Activated naive CD8-positive, alpha-beta T cell treated with anti-CD3 and anti-CD28 coated beads, Interleukin-2, amount 10 ng/mL, durations not matched to agents 7 days and 5 days (primary cell): ENCODE measurements at places on chromosomes 11 and 22. TPM values are rescaled to one million over a fixed set of nuclear protein-coding genes. Genes with fewer than 3 reads are reported as not detected.

PGA5 gene
- not detected for total RNA-seq

BID gene
- 33.6 TPM for total RNA-seq

DNA sequence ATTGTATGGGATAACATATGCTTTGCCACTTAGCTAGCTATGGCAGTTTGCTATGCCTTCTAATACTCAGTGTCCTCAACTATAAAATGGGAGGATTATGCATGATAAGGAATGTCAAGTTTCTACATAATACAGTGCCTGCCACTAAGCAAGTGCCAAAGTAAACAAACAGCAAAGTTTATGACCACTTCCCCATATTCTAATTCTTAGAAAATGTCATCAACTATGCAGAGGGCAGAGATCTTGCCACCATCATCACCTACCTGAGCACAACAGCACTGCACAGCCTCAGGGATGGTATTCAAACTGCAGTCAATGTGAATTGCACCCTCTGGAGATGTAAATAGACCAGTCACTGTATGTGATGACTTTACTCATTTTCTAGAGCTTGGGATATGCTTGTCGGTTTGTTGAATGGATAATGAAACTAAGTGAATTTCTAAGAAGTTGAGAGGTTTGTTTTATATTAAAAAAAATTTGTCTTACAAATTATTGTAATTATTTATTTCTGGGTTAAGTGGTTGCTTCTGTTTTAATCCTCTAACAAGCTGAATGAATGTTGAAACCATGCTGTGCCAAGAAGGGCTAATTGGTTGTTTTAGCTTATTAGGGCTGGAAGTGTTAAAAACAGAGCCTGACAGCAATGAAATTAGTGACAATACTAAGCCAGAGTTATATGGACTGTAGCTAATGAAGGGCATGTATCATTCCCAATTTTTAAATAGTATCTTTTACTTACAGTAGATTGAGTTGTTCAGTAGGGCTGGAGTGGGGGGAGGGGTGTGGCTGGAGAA is 398.4 kb downstream of the CNTN5 start:
- no peak overlapping the region for H3K4me3 ChIP-seq
- no peaks in the 10 kb centered on the region for H3K27me3 ChIP-seq
- no peaks in the 10 kb centered on the region for H3K4me1 ChIP-seq
- no peak overlapping the region for H3K27ac ChIP-seq
- no peaks in the 10 kb centered on the region for H3K36me3 ChIP-seq

DNA sequence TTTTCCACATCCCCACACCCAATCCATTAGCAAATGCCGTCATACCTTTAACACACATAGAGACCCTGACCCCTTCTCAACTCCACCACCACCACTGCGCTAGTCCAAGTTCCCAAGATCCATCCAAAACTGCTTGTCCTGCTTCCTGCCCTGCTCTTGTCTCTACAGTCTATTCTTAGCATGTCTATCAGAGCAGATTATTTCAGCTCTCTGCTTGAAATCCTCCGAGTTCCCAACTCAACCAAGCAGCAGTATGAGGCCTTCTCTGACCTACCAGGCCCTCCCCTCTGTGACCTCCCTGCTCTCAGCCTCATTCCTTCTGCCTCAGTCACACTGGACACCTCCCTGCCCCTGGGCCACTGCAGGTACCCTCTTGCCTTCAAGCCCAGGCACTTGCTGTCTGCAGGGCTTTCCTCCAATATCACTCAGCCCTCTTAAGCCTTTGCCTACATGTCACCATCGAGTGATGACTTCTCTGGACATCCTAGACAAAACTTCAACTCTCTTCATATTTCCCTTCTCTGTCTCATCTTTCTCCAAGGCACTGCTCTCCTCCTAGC is 134.6 kb downstream of the SPATA19 start:
- no peak overlapping the region for H3K4me3 ChIP-seq
- H3K36me3 ChIP-seq, result no peaks in the 10 kb centered on the region
- peaks cover 6% of the 10 kb centered on the region for H3K27me3 ChIP-seq
- DNase-seq, result no peak
- H3K27ac ChIP-seq, result no peak overlapping the region

DNA sequence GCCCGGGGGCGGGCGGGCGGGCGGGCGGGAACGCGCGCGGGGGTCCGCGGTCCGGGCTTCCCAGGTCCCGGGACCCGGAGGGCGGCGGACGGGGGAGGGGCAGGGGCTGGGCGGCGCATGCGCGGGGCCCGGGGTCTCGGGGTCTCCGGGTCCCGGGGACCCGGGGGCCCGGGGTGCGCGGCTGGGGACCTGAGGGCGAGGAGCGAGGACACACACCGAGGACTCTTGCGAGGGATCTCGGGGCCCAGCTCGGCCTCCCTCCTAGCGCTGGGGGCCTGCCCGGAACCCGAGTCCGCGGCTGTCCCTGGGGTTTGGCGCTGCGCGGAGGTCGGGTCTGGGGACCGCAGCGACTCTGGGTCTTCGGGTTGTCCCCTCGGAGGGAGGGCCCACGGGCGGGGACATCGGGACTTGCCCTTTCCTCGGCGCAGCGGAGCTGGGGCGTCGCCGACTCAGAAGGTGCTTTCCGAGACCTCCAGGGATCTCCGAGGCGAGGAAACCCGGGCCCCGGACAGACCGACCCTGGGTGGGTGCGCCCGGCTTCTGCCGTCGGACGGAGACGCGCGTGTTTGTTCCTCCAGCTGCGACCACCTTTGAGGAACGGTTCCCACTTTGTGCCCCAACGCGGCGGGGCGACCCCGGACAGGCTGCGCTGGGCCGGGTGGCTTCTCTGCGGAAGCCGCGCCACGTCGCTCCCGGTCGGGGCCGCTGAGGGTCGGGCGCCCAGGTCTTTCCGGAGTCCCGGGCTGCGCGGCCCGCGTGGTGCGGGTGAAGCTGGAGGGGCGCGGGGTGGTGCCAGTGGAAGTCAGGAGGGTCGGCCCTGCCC is 540 bp downstream of the PPARA start:
- H3K36me3 ChIP-seq, result peaks cover 9% of the 10 kb centered on the region
- peak overlapping the region; percentile 80 for H3K4me3 ChIP-seq
- peaks cover 19% of the 10 kb centered on the region for H3K4me1 ChIP-seq
- peak; percentile 75 for DNase-seq
- H3K27ac ChIP-seq, result peak overlapping the region; percentile 71

GRCh38 chr11:14499178-14499559 is 442 bp downstream of the COPB1 start:
- no peaks in the 10 kb centered on the region for H3K27me3 ChIP-seq
- H3K27ac ChIP-seq, result peak overlapping the region; percentile 97
- H3K4me1 ChIP-seq, result peaks cover 24% of the 10 kb centered on the region
- H3K36me3 ChIP-seq, result peaks cover 37% of the 10 kb centered on the region
- DNase-seq, result no peak

DNA sequence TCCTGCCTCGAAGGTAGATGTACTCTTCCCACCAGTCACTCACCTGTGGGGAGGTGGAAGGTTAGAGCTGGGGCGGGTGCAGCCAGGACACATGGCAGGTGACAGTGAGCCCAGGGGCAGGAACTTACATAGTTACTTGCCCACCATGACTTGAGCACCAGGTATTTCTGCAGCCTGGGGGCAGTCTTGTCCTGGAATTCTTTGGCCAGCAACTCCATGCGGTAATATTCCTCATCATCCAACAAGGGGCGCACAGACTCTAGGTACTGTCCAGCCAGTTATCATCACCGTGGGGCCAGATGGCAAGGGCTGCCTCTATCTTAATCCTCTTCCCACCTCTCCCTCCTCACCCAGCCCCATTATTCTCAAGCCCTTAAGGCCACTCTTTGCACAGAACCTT is 2.2 kb downstream of the CPT1B start:
- no peaks in the 10 kb centered on the region for H3K27me3 ChIP-seq
- no peak overlapping the region for H3K4me3 ChIP-seq
- peaks cover 14% of the 10 kb centered on the region for H3K4me1 ChIP-seq
- H3K27ac ChIP-seq, result no peak overlapping the region

DNA sequence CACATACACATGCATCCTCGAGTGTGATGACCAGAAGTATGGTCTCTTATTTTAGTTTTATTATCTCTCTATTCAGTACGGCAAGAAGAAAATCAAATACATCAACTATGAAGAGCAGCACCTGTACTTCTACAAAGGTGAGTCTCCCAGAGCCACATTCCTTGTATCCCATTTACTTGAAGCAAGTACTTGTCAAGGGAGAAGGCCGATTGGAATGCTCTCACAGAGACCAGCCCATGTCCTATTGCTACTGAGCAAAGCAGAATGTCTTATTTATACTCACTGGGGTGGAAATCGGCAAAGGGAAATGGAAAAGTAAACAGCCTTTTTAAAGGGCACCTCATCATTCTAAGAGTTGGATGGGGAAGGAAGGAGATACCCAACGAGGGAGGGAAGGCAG is 72.6 kb upstream of the OR5AK2 start:
- no peaks in the 10 kb centered on the region for H3K36me3 ChIP-seq
- no peak overlapping the region for H3K27ac ChIP-seq
- no peaks in the 10 kb centered on the region for H3K4me1 ChIP-seq
- no peak overlapping the region for H3K4me3 ChIP-seq
- no peaks in the 10 kb centered on the region for H3K27me3 ChIP-seq

GRCh38 chr11:123382555-123383074 is 47.5 kb upstream of the GRAMD1B start:
- H3K36me3 ChIP-seq, result peaks cover 15% of the 10 kb centered on the region
- H3K27me3 ChIP-seq, result no peaks in the 10 kb centered on the region
- no peak overlapping the region for H3K4me3 ChIP-seq
- no peak overlapping the region for H3K27ac ChIP-seq
- peaks cover 20% of the 10 kb centered on the region for H3K4me1 ChIP-seq
- DNase-seq, result peak; percentile 38

DNA sequence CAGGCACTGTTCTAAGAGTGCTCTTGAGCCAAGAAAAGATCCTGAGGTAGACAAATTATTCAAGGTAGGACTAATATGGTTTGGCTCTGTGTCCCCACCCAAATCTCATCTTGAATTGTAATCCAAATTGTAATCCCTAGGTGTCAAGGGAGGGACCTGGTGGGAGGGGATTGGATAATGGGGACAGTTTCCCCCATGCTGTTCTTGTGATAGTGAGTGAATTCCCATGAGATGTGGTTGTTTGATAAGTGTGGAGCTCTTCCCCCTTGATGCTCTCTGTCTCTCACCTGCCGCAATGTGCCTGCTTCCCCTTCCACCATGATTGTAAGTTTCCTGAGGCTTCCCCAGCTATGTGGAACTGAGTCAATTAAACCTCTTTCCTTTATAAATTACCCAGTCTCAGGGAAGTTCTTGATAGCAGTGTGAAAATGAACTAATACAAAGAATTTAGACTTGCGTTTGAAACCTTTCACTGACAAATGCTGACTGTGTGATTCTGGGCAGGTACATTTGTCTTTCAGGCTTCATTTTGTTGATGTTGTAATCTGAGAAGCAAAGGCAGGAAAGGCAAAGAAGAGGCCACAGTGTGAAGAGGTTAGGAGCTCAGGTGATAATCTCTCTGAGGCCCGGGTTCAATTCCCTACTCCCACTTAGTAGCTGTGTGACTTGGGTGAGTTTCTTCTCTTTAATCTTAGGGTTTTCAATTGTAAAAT is 115.8 kb upstream of the PAX6 start:
- no peak overlapping the region for H3K27ac ChIP-seq
- H3K4me3 ChIP-seq, result no peak overlapping the region
- no peaks in the 10 kb centered on the region for H3K36me3 ChIP-seq
- peaks cover 5% of the 10 kb centered on the region for H3K27me3 ChIP-seq
- H3K4me1 ChIP-seq, result no peaks in the 10 kb centered on the region
- no peak for DNase-seq

DNA sequence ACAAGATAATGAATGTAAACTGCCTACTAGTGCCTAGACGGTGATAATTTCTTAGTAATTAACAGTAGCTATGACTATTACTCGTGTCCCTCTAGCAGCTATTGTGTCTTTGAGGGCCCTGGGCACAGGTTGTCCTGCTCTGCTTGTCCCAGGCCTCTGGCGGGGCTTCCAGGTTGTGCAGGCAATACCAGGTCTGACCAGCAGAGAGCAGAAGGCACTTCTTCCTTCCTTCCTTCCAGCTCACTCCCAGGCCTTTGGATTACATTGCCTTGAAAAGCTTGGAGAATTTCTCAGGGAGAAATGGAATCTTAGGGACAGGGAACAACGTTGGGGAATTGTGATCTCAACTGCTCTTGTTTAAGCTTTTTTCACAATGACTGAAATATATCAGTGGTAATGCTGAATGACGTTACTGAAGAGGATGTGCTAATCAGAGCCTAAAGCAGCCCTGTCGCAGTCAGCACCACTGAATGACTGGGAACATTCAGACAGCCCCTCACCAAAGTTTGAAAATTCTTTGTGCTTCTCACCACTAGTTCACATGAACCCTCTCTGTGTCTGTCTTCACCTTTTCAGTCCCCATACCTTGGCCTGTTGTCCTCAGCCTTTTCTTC is 8.4 kb upstream of the CCKBR start:
- H3K27me3 ChIP-seq, result peaks cover 9% of the 10 kb centered on the region
- H3K4me3 ChIP-seq, result no peak overlapping the region
- no peaks in the 10 kb centered on the region for H3K36me3 ChIP-seq
- H3K27ac ChIP-seq, result no peak overlapping the region
- no peaks in the 10 kb centered on the region for H3K4me1 ChIP-seq

DNA sequence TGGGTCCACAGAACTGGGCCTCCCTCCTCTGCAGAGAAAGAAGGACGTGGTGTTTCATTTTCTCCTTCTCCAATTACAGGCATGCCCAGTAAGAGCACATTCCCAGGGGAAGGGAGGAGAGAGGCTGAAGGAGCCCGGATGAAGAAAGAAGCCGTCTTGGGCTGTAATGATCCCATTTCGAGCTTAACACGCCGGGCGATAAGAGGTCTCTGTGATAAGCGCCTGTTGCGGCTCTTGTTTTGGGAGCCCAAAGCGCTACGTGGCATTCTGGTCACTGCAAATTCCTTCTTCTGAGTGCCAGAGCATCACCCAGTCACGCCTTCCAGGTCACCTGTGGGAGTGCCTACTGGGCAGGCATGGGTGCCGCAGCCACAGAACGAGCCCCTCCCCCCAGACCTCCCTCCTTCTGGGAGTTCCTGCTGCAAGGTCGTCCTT is 57.5 kb downstream of the ANO1 start:
- no peak for DNase-seq
- no peak overlapping the region for H3K4me3 ChIP-seq
- H3K36me3 ChIP-seq, result no peaks in the 10 kb centered on the region
- H3K27me3 ChIP-seq, result peaks cover 9% of the 10 kb centered on the region

DNA sequence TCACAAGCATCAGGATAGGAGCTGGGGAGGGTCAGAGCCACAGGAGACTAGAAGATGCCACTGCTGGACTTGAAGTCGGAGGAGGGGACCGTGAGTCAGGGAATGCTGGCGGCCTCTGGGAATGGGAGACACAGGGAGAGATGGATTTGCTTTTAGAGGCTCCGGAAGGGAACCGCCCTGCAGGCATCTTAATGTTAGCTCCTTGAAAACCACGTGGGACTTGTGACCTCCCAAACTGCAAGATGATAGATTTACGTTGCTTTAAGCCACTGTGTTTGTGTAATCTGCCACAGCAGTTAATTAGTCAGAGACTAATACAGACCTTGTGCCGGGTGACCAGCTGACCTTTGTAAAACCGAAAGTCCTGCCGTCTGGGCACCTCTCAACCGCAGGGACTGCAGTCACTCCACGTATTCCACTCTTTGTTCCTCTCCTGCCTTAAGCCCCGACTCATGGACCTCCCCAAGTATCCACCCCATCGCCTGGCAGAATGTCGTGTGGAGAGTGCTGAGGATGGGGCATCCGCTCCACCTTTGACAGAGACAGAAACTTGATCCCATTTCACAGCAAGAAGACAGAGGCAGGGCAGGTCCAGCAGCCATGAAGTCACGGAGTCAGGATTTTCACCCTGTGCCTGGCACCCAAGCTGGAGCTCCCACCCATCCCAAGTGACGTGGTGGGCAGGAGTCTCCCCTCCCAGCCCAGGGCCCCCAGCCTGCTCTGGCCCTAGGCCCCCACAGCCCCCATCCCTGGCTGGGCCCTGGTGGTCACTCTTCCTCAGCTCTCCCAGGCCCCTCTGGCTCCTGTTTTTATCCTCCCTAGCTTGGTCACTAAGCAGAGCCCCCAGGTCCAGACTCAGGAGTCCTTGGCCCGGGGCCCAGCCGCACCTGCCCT is 19.4 kb upstream of the CTSD start:
- no peak for DNase-seq
- no peaks in the 10 kb centered on the region for H3K36me3 ChIP-seq
- H3K4me3 ChIP-seq, result no peak overlapping the region
- peak overlapping the region; percentile 13 for H3K27ac ChIP-seq
